ENCODE measurements at places on chromosomes 2 and 18.

DNA sequence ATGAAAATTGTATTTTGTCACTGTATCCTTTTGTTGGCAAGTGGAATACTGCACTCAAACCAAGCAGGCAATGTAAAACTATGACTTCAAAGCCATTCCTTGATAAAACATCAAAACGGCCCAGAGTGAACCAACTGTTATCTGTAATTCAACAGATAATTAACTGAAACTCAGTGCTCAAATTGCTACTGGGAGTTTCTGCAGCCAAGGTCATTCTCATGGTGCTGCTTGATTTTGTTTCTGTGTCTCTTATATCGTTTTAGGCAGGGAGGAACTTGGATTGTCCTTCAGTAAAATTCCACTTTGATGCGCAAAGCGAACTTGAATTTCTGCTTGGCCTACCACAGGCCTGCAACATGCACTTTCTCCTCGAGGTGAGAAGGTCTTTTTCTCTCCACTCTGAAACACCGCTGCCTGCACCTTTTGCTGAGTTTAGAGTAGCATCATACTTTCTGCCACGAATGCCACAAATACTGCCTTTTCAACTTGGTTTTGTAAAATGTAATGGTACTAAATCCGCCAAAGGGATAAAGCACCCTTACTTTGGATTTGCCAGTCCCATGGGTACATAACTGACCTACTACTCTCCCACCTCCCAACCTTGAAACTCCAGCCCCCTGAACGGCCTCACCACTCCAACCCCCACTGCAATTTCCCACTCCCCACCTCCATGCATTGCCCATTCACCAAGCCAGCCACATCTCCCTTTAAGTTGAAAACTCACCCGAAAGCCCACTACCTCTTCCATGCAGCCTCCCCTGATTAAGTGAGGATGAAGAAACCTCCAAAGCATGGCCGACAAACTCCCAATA is 204.7 kb downstream of the TGIF1 start:
- H3K27ac ChIP-seq: peak overlapping the region; percentile 26
- no peaks in the 10 kb centered on the region for H3K36me3 ChIP-seq
- peaks cover 8% of the 10 kb centered on the region for H3K4me1 ChIP-seq
- no peak overlapping the region for H3K4me3 ChIP-seq

DNA sequence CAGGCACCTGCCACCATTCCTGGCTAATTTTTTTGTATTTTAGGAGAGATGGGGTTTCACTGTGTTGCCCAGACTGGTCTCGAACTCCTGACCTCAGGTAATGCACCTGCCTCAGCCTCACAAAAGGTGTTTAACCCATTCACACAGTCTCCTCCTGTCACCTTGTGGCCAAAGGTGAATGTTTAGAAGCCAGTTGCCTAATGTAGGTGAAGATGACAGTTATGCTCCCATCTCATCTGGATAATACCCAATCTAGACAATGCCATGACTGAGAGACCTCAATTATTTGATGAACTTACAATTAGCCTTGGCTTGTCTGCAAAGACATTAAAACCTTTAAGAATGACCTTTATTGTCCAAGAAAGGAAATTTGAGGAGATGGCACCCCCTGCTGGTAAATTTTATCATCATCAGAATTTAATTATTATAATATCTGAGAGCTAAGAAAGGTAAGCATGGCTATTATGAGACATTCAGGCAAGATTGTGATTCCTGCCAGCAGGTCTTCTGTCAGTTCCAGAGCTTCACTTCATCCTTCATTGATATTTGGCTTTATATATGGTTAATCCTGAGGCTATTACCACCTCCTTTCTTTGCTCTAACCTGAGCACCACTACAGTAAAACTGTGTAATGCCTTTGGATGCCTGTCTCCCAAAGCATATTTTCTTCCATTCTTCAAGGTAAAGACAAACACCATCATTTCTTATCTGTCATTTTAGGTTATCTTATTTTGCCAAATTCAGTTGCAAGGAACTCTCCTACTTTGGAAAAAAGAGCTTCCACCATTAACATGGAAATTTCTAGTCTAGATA is 117.6 kb downstream of the FAM124B start:
- H3K36me3 ChIP-seq: no peaks in the 10 kb centered on the region
- H3K27ac ChIP-seq: no peak overlapping the region
- H3K4me3 ChIP-seq: no peak overlapping the region
- DNase-seq: peak; percentile 79

- no peaks in the 10 kb centered on the region for H3K36me3 ChIP-seq
- H3K27me3 ChIP-seq: no peaks in the 10 kb centered on the region
- no peak overlapping the region for H3K27ac ChIP-seq
These were observed 297.4 kb upstream of the ACVR2A start for GRCh38 chr2:147547440-147547839.

DNA sequence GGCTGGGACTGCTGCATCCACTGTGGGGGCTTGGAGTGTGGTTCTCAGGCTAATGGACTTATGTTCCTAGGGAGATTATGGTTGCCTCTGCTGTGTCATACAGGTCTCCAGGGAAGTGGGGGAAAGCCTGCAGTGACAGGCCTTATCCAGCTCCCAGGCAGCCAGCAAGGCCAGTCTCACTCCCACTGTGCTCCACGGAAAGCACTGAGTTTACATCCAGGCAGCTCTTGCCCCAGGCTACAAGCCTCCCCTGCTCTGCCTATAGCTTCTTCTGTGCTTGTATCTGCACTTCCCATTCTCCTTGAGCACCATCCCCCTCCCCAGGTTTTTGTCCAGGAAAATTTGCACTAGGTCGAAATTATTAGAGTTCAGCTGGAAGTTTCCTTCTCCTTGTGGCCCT is 231.9 kb downstream of the ZRANB3 start:
- peak; percentile 1 for DNase-seq
- H3K27ac ChIP-seq: no peak overlapping the region
- H3K4me3 ChIP-seq: no peak overlapping the region
- H3K27me3 ChIP-seq: no peaks in the 10 kb centered on the region
- no peaks in the 10 kb centered on the region for H3K4me1 ChIP-seq
- no peaks in the 10 kb centered on the region for H3K36me3 ChIP-seq

GRCh38 chr2:47984041-47984440 is 77.7 kb upstream of the FBXO11 start:
- H3K27me3 ChIP-seq: no peaks in the 10 kb centered on the region
- H3K4me3 ChIP-seq: no peak overlapping the region
- no peak overlapping the region for H3K27ac ChIP-seq
- H3K4me1 ChIP-seq: no peaks in the 10 kb centered on the region

- no peak overlapping the region for H3K4me3 ChIP-seq
- H3K36me3 ChIP-seq: no peaks in the 10 kb centered on the region
- no peaks in the 10 kb centered on the region for H3K27me3 ChIP-seq
- no peak overlapping the region for H3K27ac ChIP-seq
These were observed 338.0 kb upstream of the GYPC start for GRCh38 chr2:126317790-126318431.

GRCh38 chr2:97994476-97994875 is 1.3 kb downstream of the TMEM131 start:
- H3K27ac ChIP-seq: no peak overlapping the region
- H3K27me3 ChIP-seq: no peaks in the 10 kb centered on the region
- peaks cover 7% of the 10 kb centered on the region for H3K4me1 ChIP-seq
- no peaks in the 10 kb centered on the region for H3K36me3 ChIP-seq
- H3K4me3 ChIP-seq: peak overlapping the region; percentile 75
- no peak for DNase-seq

DNA sequence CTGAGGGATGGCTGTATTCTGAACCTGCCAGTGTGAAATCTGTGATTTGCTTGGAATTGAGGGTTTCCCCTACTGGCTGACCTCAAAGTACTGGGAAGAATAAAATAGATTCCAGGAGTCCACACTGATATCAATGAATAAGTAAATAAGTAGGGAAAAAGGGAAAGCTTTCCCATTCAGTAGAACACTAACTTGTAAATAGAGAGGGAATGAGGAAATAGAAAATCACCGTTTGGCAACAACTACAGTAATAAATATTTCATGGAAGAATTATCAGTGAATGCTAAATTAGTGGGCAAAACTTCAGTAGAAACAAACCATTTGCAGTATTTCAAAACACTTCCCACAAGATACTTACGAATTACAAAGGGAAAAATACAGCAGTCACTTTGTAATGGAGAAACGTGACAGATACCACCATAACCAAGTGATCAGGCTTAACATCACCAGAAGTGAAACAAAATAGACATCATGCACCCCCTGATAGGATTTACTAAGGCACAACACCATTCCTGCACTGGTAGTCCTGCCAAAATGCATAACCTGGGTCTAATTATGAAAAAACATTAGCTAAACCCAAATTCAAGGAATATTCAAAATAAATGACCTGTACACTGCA is 88.5 kb downstream of the ICA1L start:
- no peaks in the 10 kb centered on the region for H3K27me3 ChIP-seq
- no peak overlapping the region for H3K4me3 ChIP-seq
- H3K36me3 ChIP-seq: no peaks in the 10 kb centered on the region
- DNase-seq: no peak
- H3K27ac ChIP-seq: no peak overlapping the region

DNA sequence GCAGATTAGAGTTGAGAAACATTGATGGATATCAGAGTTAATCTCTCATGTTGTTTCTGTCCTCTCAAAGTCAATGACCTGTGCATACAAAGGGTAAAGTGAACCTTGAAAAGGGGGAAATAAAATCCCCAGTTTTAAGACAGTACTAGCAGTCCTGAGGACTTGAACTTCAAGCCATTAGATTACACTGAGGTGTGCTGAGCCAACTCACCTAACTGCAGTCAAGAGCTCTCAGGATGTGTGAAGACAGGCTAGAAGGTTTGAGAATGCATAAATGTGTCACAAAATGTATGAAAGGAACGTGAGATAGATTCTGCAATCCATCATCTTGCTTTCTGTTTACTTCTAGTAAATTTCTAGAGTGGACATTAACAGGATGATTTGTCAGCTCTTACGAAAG is 35.5 kb downstream of the DOCK10 start:
- H3K36me3 ChIP-seq: no peaks in the 10 kb centered on the region
- H3K27ac ChIP-seq: no peak overlapping the region
- H3K4me1 ChIP-seq: no peaks in the 10 kb centered on the region

GRCh38 chr2:179222076-179222475 is 42.6 kb downstream of the SESTD1 start:
- H3K36me3 ChIP-seq: no peaks in the 10 kb centered on the region
- DNase-seq: no peak
- H3K27me3 ChIP-seq: no peaks in the 10 kb centered on the region
- H3K4me3 ChIP-seq: no peak overlapping the region
- H3K27ac ChIP-seq: no peak overlapping the region
- peaks cover 9% of the 10 kb centered on the region for H3K4me1 ChIP-seq

GRCh38 chr2:12665334-12665733 is 51.4 kb upstream of the TRIB2 start:
- H3K36me3 ChIP-seq: no peaks in the 10 kb centered on the region
- H3K27ac ChIP-seq: no peak overlapping the region
- no peaks in the 10 kb centered on the region for H3K27me3 ChIP-seq
- H3K4me3 ChIP-seq: no peak overlapping the region
- peak; percentile 61 for DNase-seq
- H3K4me1 ChIP-seq: no peaks in the 10 kb centered on the region

DNA sequence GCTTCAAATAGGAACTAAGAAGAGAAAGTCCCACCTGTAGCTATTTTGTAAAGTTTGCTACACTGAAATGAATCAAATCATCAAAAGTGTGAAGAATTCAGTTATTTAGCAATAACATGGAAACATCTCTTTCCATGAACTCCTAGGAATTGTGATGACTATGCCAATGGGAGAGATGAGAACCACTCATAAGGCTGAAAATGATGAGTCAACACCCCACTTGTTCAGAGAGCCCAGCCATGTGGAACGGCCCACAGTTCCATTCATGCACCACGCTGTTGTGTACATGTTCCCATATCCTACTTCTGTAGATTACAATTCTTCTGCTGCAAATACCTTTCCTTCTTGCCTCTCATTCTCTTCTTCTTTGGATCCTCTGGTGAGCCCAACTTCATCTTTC is 645.5 kb upstream of the ID2 start:
- H3K36me3 ChIP-seq: no peaks in the 10 kb centered on the region
- no peaks in the 10 kb centered on the region for H3K4me1 ChIP-seq
- H3K4me3 ChIP-seq: no peak overlapping the region
- H3K27me3 ChIP-seq: no peaks in the 10 kb centered on the region

DNA sequence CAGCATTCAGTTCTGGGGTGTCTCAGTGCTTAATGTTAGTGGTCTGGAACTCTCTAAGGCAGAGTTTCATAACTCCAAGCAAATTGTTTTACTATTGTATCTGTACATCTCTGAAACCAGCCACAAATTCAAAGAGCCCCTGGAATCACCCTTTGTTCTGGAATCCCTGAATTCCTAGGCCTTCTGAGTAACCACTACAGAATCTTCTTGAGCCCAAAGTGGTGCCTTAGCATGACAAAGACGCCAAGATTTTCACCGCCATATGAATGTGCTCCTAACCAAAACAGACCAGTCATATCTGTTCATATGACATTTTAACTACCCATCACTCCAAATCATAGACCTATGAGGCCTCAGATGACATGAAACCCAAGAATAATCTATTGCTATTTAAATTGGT is 668.1 kb downstream of the EPHA4 start:
- no peaks in the 10 kb centered on the region for H3K36me3 ChIP-seq
- DNase-seq: peak; percentile 40
- no peak overlapping the region for H3K4me3 ChIP-seq
- H3K27me3 ChIP-seq: no peaks in the 10 kb centered on the region

DNA sequence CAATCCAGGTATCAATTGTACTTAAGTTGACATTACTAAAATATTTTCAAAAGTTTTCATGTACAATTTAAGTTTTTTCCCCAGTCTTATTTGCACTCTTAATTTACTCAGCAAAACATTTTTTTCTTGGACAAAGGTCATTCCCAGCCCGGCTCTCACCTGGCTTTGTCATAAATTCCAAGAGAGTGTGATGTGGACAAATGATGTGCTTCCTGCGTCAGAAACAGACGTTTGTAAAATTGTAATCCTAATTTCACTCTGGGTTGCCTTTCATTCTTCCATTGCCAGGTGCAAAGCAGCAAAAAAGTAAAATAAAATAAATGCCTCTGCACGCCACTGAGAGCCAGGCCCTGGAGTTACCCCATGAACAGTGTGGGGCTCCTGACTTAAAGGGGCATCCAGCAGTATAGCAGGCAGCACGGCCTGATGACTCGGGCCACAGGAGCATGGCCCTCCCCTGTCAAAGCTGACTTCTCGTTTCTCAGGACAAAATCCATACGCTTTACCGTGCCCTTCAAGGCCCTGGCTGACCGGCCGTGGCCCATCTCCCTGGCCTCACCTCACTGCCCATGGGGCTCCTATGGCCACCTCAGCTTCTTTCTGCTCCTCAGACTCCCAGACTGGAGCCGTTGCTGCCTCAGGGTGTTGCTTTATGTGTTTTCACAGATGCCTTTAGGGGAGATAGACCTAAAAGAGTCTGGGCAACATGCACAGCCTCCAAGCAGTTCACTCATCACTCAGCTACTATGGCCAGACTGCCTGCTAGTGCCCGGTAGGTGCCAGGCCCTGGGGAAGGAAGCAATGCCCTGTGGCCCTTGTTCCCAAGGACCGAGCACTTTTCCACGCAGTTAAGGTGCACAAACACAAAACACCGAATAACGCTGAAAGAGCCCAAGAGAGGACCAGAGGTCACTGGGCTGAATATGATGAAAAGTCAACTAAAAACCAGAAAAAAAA is 7.6 kb upstream of the TMEM185B start:
- H3K4me1 ChIP-seq: no peaks in the 10 kb centered on the region
- no peaks in the 10 kb centered on the region for H3K27me3 ChIP-seq
- no peak overlapping the region for H3K4me3 ChIP-seq
- H3K27ac ChIP-seq: no peak overlapping the region
- no peak for DNase-seq
- no peaks in the 10 kb centered on the region for H3K36me3 ChIP-seq
